Right lung (tissue), 10 donors: ENCODE measurements at places on chromosomes 7 and 10. TPM values are rescaled to one million over a fixed set of nuclear protein-coding genes. Genes with fewer than 3 reads are reported as not detected.

The PLEKHS1 gene
- 0.06 TPM for polyA plus RNA-seq

The PTCD1 gene
- polyA plus RNA-seq: 6.2 TPM

The SPDYE2 gene
- polyA plus RNA-seq: 14.3 TPM

The MLXIPL gene
- polyA plus RNA-seq: 1.6 TPM

The IRF5 gene
- polyA plus RNA-seq: 1.8 TPM

The SUN3 gene
- polyA plus RNA-seq: 0.29 TPM
